Thoracic aorta (tissue), 2 donors: ENCODE measurements at places on chromosomes 11 and 22. TPM values are rescaled to one million over a fixed set of nuclear protein-coding genes. Genes with fewer than 3 reads are reported as not detected.

The OR51B4 gene
- not detected for total RNA-seq

The NXPE2 gene
- not detected for total RNA-seq

DNA sequence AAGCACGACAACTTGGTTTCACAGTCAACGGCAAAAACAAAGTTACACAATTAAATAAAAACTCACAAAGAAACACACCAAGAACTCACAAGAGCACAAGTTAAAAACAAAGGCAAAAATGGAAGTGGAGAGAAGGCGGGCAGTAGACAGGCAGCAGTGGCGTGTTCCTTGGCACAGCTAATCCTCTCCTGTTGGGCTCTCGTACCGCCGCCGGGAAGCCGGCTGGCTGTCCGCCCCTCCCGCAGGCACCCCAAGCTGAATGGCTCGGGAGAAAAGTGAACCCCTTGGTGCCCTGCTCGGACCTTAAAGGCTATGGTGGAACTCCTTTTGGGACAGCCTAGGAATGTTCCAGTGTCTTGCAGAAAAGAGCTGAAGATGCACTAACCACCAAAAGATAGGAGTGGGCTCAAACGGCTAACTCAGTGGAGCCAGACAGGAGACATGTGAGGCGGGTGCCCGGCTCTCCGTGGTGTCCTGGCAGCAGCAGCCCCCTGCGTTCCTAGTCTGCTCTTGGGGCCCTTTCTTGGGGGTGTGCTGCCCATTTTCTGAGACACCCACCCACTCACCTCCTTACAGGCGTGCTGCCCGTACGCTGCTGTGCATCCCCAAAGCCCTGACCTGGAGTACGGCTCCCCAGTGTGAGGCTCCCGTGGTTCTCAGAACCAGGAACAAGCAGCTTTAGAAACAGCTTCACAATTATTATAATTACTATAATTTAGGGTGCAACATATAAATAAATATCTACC lies 86.1 kb upstream of the BID start:
- DNase-seq = no peak

DNA sequence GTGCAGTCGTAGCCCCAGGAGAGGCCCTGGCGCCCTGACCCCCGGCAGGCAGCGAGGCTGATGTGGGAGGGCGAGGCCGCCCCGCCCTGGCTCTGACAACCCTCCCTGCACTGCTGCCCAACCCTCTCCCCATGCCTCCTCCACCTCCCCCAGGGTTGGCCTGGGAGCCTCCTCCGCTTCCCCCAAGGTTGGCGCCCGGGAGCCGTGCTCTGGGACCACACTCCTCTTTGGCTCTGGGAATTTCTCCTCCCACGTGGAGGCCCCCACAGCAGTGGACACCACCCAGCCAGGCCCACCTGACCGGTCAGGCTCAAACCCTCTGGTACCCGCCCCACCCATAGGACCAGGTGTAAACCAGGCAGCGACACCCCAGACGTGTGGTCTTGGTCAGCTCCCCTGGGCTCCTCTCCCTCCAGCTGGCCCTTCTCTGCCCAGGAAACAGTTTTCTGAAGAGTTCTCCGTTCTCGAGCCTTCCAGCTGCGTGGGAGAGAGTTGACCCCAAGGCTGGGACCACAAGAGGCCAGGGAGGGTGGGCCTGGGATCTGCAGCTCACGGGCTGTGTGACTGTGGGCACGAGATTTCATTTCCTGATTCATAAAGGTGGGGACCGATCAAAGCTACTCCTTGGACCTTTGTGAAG lies 39.5 kb upstream of the BRSK2 start:
- DNase-seq = no peak

DNA sequence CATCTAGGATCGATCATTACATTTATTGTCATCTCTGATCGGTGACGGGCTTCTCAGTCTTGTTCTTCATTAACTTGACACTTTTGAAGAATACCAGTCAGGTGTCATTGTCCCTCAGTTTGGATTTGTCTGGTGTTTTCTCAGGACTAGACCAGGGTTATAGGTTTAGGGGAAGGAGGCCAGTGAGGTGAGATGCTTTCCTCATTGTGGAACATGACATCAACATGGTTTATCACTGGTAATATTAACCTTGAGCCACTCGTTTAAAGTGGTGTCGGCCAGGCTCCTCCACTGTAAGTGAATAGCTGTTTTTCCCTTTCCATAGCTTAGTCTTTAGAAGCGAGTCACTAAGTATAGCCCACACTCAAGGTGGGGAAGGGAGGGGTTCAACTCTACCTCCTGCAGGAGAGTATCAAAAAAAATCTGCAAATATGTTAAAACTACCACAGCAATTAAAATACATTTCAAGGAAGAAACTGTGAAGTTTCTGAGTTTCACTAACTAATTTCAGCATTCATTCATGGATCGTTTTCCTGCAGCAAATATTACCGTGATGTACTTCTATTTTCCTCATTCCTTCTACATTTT lies 42.0 kb downstream of the KCNQ1OT1 start:
- no peak for DNase-seq

The VSIG10L2 gene
- not detected for total RNA-seq

DNA sequence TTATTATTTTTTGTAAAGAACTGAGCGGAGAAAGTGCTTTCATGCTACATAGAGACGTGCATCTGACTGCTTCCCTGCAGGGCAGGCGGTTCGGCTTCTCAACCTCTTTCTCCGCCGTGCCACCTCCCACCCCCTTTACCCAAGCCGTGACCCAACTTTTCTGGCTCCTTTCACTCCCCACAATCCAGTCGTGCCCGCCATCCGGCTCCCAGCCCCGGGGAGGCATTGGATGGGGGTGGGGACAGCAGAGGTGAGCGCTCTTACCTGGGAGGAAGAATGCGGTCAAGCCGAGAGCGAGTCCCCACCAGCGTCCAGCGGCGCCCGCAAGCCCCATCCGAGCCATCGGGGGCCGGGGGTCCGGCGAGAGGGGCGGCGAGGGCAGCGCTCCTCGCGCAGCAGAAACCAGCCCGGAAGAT lies 781 bp downstream of the NECTIN1 start:
- no peak for DNase-seq

GRCh38 chr22:19577422-19577966 lies 53.3 kb upstream of the CLDN5 start:
- DNase-seq = no peak

DNA sequence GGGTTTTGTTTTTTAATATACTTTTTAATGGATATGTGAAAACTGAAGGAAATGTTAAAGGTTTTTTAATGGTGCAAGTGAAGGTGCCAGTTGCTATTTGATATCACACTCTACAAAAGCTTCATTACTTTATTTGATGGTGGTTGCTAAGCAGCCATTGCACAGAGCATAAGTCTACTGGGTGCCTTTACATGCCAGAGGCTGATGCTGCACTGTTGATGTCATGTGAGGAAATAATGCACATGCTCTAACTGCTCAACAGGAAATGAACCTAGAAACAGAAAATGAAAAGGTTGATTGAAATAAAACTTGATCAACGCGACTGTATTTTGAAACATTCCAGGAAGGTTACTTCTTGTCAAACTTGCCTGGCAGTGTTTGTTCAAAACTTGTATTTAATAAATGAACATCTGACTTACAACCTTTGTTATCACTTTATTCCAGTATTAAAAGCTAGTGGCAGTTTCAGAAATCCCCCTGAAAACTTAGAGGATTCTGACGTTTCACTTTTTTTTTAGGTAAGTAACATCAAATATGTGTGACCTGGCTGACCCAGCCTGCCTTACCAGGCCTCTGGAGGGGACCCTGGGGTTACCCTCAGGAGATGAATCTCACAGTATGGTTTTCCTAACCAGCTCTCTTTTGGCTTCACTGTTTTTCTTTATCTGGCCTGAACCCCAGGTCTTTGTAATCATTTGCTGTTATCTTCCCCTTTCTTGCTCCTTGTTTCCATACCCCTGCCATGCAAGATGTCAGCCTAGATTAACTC lies 2.4 kb upstream of the ATP5MG start:
- DNase-seq = no peak

DNA sequence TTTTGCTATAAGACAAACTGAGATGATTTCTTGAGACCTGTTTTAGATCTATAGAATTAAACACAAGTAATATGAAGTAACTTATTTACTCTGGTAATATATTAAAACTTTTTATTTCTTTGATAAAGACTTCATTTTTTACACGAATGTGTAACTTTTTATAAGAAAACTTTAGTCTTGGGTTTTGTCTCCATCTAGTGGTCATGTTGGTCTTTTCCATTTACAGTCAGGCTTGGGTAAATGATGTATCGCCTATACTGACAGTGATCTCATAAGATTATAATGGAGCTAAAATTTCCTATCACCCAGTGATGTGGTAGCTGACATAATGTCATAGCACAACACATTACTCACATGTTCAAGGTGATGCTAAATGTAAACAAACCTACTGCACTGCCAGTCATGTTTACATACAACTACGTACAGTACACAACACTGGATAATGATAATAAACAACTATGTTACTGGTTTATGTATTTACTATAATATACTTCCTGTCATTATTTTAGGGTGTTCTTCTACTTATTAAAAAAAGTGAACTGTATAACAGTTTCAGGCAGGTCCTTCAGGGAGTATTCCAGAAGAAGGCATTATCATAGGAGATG lies 7.5 kb upstream of the C11orf97 start:
- DNase-seq = no peak

DNA sequence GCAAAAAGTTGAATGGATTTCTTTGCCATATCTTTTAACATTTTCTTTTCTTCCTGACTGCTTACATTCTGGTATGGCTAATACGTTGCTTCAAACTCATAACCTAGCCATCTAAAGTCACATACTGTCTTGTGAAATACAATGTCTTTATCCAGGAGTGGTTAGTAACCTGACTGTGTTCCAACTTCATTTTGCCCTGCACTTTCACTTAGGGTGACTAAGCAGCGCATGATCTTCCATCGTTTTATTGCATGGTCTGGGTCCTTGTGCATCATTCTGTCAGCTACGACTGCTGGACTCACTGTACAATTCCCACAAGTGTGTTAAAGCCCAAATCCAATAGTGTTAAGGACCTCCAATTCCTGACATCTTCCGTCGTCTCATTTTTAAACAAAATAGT lies 403.2 kb downstream of the NTM start:
- no peak for DNase-seq

- no peak for DNase-seq
Observed at GRCh38 chr11:110184456-110184855, 91.3 kb downstream of the ZC3H12C start.

DNA sequence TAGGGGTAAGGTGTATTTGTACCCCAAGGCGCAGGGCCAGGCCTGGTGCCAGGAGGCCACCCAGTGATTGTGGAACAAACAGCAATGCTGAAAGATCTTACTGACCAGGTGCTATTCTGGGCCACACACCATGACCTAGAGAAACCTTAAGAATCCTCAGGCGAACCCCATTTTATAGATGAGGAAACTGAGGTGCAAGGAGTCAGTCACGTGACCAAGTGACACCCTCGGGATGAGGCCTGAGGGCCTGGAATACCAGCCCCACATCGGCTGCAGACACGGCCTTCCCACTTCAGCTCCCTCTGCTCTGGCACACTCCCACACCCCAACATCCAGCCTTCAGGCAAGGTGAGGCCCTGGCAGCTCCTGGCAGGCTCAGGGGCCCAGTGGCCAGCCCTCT lies 13.1 kb downstream of the CABP7 start:
- DNase-seq = no peak

- peak; percentile 55 for DNase-seq
Observed at GRCh38 chr11:118907051-118908042, 18.4 kb downstream of the BCL9L start.

The UPK3A gene
- total RNA-seq = not detected

GRCh38 chr11:120695426-120695825 lies 183.9 kb downstream of the GRIK4 start:
- DNase-seq = no peak

- DNase-seq = no peak
Observed at GRCh38 chr11:88402784-88403183, 65.2 kb upstream of the CTSC start.

GRCh38 chr11:45983471-45983845 lies 61.0 kb downstream of the LARGE2 start:
- DNase-seq = no peak

The PDE3B gene
- 21.6 TPM for total RNA-seq

DNA sequence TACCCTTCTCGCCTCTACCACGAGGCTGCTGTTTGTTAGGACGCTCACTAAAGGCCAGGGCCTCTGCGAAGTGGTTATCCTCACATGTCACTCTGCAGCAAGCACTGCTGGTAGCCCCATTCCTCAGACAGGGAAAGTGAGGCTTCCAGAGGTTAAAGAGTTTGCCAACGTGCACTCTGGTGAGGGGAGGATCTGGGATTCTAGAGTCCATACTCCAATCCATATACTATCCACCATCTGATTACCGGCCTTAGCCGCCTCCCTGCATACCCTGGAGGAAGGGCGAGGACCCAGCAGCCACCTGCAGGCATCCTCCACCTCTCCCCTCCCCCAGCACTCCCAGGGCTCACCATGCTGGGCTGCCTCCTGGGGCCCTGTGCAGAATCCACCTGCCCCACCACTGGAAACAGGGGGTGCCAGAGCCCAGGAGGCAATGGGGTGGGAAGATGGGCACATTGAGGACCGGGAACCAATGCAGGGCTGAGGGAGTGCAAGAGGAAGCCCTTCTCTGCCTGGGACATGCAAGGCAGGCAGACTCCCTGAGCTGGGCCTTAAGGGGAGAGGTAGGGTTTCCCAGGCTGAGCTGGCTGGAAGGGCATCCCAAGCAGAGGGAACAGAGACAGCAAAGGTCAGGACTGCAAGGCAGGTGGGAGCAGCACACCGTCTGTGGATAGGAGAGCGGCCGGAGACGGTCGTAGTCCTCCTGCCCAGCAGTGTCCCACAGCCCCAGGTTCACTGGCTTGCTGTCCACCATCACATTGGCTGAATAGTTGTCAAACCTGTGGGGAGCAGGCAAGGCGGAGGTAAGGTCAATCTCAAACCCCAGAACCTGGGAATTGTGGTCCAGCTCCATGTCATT lies 11.7 kb downstream of the RAC2 start:
- DNase-seq = no peak

DNA sequence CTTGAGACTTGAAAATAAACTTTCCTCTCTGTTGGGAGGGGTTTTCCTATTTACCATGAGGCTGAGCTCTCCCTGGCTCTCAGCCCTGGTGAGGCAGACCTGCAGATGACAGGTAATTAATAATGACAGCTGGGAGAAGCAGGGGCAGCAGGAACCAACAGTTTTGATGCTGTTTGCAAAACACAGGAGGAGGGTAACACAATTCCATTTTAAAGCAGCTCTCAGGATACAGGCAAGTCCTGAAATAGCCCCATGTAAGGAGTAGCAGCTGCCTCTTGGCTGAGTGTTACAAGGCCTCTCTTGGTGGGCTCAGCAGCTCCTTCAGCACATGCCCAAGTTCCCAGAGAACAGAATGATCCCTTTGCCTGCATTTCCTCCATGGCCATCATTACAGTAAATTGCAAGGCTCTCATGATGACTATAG lies 13.3 kb downstream of the PARVA start:
- no peak for DNase-seq

- no peak for DNase-seq
Observed at GRCh38 chr11:91248199-91248807, 976.3 kb upstream of the FAT3 start.

- no peak for DNase-seq
Observed at GRCh38 chr22:45547016-45547345, 44.3 kb downstream of the FBLN1 start.

The LIF gene
- total RNA-seq = 11.3 TPM

- no peak for DNase-seq
Observed at GRCh38 chr11:31646216-31646615, 136.6 kb downstream of the ELP4 start.

The DRICH1 gene
- total RNA-seq = not detected

- no peak for DNase-seq
Observed at GRCh38 chr11:14248580-14248981, 110.4 kb downstream of the RRAS2 start.
